Activated naive CD4-positive, alpha-beta T cell treated with anti-CD3 and anti-CD28 coated beads for 36 hours (primary cell): ENCODE measurements at places on chromosomes 3 and 15. TPM values are rescaled to one million over a fixed set of nuclear protein-coding genes. Genes with fewer than 3 reads are reported as not detected.

GOLGA6D gene
- not detected for total RNA-seq

FAM131A gene
- total RNA-seq: 3.8 TPM

LTF gene
- not detected for total RNA-seq

DNA sequence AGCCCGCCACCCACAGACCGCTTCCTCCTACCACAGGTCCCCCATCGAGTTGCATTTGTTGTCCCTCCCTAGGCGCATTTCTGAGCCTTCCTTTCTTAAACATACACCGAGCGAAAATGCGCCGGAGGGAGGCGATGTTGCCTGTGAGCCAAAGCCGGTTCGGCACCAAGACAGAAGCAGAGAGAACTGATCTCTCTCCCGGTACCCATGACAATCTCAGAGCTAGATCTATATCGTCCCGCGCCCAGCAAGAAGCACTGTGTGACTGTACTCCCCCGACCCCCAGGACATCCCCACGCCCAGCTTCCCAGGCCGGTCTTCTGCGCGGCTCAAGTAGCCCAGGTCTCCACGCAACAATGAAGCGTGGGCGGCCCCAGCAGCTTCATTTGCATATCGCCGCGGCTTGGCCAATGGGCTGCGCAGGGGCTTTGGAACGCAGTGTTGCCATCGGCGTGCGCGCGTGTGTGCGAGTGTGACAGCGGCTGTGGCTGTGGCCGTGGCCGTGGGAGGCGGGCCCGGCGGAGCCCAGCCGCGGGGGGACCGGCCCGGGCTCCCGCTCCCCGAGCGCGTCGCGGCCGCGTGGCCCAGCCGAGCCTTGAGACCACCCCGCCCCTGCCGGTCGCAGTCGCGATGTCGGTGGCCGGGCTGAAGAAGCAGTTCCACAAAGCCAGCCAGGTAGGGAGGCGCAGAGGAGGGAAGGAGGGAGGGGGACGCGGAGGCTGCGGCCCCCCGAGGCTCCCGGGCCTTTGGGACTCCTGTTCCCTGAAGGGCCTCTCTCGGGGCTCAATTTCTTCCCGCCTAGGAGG lies at the start of gene SH3GL3:
Gene SH3GL3 (plus strand): TSS at position 438 of the 806 bp plus-strand sequence. CDS start 193 bp downstream, at position 631.
- peak; percentile 67 for DNase-seq

- no peak for DNase-seq
Observed at GRCh38 chr15:64026591-64026990, 19.7 kb downstream of the DAPK2 start.

- DNase-seq: no peak
Observed at GRCh38 chr15:23482228-23482627, 35.2 kb upstream of the GOLGA6L2 start.

DNA sequence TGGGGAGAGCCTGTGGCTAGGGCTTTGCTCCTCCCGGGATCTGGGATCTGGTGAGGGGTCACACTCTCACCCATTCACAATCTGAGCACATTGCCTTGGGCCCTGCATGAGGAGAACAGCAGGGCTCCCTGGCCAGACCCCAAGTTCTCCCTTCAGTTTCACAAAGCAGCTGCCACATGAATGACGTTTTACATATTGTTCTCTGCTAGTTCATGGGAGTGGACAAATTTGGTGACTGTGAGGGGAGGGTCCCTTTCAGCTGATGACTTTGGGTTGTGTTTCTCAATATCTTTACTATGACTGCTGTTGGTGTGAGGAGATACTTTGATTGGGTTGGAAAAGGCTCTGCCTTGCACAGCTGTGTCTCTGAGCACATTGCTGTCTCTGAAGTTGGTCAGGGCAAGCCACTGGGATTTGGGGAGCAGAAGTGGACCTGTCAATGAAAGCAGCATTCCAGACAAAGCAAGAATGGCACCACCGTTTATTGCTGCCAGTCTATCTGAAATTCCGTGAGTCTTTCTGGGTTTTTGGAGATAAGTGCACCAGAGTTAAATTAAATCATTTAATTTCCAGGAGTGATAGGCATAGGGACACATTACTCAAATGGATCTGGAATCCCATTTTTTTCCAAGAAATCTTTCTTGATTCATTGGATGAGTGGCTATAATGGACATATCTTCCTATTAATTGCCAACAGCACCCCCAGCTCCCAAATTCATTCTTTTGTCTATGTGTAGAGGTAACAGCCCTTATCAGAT lies 10.3 kb downstream of the TIMP4 start:
- DNase-seq: no peak

- DNase-seq: peak; percentile 67
Observed at GRCh38 chr3:179321668-179322285, 1.1 kb upstream of the ZNF639 start.

DNA sequence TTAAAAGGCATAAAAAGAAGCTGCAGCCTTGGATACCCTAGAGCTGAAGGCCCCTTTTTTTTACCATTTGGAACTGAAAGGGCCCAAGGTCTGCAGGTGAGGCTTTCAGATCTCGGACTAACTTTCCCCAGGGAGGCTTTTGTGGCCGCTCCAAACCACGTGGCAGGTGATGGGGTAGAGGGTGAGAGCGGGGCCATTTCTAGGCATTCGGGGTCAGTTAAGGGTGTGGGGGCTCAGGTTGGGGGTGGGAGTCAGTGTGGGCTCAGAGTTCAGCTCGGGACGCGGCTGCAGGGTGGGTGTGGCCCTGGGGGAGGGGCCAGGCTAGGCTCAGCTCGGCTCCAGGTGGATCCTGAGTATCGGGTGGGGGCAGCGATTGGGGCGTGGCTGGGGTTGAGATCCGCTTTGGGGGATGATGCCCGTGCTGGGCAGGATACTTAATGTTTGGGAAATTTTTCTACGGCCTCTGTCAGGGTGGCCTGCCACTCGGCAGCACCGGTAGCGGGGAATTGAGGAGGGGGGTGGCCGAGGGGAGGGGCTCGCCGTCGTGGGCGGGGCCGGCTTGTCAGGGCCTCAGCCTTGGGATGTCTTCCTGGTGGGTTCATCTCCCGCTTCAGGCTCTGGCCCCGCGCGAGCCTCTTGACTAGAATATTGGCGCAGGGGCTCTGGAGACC lies 2.5 kb downstream of the KLF13 start:
- DNase-seq: peak; percentile 40

- peak; percentile 27 for DNase-seq
Observed at GRCh38 chr15:38631119-38632075, 66.8 kb upstream of the RASGRP1 start.

- DNase-seq: no peak
Observed at GRCh38 chr3:56986347-56986746, 74.1 kb upstream of the SPATA12 start.

DNA sequence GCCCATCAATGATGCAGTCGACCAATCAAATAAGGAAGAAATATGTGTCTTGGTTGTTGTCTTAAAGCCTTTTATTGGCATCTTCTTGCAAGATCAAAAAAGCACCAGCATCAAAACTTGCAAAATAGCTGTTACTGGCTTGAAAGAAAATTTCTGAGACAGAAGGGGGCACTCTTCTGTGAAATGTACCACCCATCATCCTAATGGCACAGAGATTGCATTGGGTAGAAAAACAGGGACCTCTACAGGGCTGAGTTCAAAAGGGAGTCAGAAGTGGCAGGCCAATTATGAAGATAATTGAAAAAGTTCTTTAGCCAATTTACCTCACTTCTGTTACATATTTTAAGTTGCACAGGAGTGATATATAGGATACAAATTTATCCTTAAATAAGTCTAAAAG lies 122.3 kb upstream of the GPR149 start:
- no peak for DNase-seq

- no peak for DNase-seq
Observed at GRCh38 chr3:122936335-122936734, 91.2 kb downstream of the SEMA5B start.

DNA sequence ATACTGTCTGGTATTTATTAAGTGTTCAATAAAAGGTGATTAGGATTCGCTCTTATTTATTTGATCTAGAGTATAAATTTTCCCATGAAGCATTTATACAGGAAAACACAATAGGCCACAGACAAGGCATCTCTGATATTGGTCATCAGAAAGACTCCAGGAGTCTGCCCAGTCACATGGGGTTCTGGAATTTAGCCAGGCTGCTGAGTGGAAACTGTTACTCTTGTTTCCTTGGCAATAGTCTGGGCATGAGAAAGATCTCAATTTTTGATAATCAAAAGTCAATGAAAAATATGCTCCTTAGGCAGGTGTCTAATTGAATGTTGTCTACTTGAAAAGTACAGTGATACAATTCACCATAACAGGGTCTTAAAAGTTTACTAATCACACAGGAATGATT lies 161.2 kb downstream of the FRMD5 start:
- no peak for DNase-seq

- no peak for DNase-seq
Observed at GRCh38 chr3:55017876-55018275, 90.0 kb upstream of the LRTM1 start.

DNA sequence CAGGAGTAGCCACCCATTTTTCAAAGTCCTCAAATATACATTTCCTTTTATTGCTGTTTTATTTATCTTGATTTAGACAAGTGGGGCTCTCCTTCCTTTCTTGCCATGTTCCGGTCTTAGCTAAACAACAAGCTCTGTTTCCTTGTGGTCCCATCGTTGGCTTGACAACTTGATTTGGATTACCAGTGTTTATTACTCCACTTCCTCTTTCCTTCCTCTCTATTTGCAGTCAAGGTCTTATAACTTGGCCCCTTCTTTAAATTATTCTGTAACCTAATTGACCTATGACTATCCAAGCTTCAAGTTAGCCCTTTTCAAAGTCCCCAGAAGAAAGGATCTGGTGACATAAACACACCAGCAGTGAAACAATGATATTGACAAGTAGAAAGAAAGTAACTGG lies 130.6 kb upstream of the STT3B start:
- no peak for DNase-seq
